ENCODE measurements at places on chromosomes 3 and 15. TPM values are rescaled to one million over a fixed set of nuclear protein-coding genes. Genes with fewer than 3 reads are reported as not detected.

DNA sequence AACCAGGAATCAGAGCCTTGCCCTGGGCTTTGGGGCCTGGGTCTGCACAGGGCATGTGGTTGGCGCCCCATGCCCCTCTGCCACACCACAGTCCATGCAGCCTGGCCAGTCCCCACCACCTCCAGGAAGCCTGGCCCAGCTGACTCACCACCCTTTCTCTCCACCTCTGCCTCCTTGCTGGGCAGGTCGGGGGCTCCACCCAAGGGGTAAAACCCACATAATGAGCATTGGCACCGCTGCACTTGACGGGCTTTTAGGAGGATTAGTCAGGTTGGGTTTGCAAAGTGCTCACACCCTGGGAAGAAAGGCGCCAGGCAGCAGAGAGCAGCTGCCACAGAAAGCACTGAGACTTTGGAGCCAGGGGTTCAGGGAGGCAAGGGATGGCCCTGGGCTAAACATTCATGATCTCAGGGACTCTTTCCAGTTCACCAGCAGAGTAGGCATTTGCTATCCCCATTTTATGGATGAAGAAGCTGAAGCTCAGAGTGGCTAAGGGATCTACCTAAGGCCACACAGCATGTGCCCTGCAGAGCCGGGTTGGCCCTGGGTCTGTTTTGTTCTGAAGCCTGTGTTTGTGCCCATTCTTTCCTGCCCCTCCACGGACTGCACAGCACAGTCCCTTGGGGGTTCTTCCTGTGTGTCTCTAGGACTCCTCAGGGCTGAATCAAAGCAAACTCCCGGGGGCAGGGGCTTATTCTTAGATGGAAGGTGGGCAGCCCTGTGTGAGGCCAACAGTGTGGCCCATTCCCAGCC is 113.4 kb downstream of the ETFA start:
- no peak for DNase-seq

Gene TERC
- polyA plus RNA-seq, result 2.0 TPM

DNA sequence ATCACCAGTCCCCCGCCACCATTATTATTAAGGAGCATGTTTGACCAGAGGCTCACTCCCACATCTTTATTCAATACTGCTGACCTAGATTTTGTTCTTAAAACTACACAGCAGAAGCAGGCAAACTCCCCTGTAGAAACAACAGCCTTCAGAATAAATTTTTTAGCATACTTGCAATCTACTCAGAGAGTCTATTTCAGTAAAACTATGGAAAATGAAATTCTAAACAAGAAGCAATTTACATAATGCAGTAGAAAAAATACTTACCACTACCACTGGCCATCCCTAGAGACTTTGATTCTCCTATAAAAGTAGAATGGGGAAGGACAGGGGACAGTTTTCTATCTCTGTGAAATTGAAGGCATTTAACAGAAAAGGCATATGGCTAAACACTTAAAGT is 76.0 kb downstream of the MAP4 start:
- no peak for DNase-seq

- no peak for DNase-seq
These were observed 71.3 kb downstream of the CPN2 start for GRCh38 chr3:194279701-194280360.

DNA sequence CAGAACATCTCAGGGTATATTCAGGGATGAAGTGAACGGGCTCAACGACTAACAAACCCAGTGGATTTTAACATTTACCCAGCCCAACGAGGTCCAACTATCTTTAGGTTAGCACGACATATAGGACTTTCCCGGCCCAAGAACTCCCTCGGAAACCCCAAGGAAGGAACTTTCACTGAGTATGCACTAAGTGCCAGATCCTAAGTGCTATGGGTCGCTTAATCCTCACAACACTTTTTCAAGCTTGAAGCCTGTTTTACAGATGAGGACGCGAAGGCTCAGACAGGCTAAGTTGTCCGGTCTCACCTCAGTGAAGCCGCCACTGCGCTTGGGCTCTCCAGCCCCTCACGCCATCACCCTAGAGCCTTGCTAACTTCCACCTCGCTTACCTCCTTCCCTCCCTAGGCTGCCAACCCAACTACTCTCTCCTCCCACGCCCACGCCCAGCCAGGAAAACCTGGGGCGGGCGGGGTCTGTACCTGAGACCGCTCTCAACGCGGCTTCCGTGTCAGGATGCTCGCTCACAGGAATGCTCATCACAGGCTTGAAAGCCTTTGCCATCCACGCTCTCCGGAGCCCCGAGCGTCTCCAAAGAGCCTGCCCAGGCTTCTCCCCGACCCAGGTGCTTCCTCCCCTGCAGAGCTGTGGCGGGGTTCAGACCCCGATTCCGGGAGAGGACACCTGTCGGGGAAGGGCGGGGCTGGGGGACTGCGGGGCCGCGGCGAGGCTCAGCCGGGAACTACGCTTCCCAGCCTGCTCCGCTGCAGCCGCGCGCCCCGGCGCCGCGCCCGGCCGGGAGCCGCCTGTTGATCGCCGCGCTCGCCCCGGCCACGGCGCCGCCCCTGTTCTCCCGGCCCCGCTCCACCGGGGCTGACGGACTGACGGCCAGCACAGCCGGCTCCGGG is at the start of gene TMOD2:
TSS of gene TMOD2 (plus strand) at position 806 of the 905 bp plus-strand sequence. CDS start 14,845 bp downstream, outside the sequence.
- DNase-seq, result peak; percentile 71

GRCh38 chr3:24915639-24916038 is 421.0 kb upstream of the THRB start:
- no peak for DNase-seq

- DNase-seq, result no peak
These were observed 993 bp downstream of the STXBP5L start for GRCh38 chr3:120908795-120909601.

DNA sequence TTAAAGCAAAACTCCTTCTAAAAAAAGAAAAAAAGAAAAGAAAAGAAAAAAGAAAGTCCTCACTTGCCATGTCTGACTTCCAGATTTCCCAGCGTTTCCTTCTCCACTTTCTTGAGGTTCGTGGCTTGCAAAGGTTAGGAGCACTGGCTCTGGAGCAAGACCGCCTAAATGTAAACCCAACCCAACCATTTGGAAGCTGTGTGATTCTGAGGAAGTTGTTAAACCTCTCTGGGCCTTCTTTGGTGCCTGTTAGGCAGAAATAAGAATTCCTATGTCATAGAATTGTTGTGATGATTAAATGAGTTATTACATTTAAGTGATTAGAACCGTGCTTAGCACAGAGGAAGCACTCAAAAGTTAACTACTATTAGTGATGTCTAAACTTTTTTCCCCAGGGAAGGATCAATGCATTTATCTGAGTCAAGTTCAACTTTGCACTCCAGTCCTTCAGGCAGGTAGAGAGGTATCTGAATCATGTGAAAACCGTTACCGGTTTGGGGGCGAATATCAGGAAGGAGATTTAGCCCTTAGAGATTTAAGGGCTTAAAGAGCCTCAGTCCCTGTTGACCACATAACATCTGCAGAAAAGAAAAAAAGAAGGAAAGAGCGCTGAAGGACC is 78.3 kb upstream of the HES1 start:
- no peak for DNase-seq

All from hepatocyte (in vitro differentiated cells).